GM12865 (cell line): ENCODE measurements at places on chromosomes 5 and 9.

DNA sequence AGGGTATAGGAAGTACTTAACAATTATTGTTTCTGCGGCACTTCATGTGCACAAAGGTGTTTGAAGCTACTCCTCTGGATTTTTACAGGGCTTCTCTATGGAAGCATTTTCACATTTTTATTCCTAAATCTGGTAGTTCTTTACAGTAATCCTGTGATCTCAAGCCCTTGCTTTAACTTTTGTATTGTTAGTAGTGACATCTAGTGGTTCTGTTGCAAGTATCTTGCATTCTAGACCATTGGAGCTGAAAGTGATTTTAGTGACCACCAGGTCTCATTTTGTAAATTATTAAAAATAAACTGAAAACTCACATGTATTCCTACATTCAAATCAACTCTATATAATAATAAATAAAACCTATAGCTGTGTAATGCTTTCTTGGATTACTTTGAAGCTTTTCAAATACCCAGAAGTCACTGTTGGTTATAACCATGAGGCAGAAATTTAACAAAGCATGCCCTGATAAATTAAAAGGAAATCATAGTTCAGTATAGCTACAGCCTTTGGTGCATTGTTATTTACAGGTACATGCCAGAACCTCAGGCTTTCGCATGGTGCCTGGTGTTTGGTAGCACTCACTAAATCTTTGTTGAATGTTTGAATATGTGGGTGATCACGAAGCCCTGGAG is 18.9 kb downstream of the RPS23 start:
- no peak for DNase-seq

DNA sequence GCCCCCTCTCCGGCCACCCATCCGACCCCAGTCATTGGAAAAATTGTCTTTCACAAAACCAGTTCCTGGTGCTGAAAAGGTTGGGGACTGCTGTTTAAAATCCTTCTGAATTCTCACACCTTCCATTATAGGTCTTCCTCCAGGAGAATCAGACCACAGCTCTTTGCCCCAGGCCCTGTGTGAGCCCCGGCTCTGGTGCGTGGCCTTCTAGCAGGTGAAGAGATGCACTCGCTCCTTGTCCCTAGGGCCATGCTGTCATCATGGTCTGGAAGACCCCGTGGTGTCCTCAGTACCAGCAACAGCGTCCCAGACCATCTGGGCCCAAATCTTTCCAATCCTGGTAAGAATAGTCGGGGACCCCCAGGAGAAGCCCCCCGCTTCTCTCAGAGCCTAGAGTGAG is 95.2 kb downstream of the DAP start:
- DNase-seq, result no peak

DNA sequence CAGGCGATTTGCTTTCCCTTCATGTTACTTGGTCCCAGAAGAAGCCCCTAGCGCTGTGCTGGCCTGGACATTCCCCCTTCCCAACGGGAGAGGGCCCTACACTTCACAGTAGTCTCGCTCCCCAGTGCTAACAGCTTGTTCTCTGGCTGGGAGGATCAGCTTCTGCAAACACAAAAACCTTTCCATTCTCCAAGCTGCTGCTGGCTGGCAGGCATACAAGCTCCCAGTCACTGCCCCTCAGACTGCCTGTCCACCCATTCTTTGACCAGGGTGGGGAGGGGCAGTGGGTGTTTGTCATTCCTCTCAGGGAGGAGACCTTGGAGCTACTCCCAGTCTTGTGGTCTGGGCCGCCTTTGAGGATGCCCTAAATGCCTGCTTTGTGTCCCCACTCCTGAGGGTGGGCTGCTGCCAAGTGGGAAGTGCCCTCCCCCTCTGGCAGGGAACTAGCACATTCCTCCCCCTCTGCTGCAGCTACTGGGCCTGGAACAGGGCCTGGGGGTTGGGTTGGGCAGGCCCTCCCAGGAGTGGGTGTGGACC is 20.8 kb downstream of the ENHO start:
- no peak for DNase-seq

DNA sequence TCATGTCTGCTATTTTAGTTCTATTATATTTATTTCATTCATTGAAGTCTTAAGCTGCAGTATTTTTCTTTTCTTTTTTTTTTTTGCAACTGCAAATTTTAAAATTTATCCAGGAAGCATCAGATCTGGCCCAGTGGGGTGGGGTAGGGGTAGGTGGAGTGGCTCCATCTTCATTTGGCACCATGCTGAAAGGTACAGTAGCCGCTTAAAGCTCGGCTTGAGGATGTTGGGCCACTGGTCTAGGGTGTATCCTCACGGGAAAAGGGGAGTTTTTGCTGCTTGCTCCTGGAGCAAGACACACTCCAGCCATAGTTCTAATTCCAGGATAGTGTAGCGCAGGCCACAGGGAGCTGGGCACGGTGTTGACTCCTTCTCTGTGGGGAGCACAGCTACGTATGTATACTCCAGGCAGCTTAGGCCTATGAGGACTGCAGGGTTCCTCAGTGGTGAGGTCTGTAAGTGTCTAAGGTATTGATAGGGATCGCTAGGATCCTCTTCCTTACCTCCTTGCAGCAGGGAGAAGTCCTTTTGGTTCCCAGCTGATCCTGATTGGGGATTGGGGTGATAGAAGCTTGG is 22.7 kb downstream of the RCL1 start:
- DNase-seq, result no peak

GRCh38 chr5:35408146-35408545 is 177.9 kb upstream of the PRLR start:
- no peak for DNase-seq

- no peak for DNase-seq
Measured at GRCh38 chr9:79917421-79917820, 345.7 kb downstream of the TLE4 start.

- DNase-seq, result no peak
Measured at GRCh38 chr5:81853030-81853357, 102.1 kb upstream of the SSBP2 start.

DNA sequence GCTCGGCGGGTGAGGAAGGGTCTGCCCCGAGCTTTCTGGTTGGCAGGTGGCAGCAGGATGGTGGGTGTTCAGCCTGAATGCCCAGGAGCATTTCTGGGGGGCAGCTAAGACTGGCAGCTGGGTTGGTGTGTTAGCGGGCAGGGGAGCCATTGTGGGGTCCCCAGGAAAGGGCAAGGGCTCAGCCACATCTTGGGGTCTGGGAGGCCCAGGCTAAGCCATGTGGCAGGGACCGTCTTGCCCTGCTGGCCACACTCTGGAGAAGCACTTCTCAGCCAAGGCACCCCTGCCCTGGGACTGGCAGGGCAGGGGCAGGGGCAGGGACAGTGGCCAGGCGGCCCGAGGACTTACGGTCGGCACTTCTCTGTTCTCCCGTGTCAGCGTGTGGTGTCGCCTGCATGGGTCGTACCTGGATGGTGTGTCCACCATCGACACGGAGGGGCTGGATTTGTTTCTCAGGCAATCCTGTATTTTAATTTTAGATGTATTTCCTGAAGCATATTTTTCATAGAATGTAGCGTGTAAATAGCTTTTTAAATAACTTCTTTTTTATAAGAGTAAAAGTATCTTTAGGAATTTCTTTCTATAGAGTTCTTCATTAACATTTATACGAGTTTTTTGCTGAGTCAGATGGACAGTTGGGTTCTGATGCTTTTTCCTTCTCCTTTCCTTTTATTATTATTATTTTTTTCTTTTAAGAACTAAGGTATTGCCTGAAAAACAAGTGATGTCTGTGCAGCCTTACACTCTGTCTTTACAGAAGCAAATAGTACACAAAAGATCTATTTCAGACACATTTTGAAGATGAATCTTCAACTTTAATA is 102.0 kb downstream of the PHF2 start:
- DNase-seq, result no peak

DNA sequence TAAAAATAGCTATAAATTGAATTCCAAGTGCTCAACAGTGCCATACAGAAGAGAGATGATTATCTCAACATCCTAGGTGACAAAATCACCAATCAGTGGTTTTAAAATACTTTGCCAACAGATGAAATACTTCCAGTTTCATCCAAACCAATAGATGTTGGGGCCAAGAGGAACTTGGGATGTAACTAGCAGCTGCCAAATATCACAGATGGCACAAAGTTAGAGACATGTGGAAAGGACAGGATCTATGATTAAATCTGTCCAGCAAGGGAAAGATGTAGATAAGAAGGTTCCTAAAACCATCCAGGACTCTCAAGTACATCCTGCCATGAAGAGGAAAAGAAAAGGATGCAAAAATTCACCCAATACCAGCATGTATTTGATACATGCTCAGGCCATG is 23.8 kb downstream of the TRPM3 start:
- DNase-seq, result no peak

DNA sequence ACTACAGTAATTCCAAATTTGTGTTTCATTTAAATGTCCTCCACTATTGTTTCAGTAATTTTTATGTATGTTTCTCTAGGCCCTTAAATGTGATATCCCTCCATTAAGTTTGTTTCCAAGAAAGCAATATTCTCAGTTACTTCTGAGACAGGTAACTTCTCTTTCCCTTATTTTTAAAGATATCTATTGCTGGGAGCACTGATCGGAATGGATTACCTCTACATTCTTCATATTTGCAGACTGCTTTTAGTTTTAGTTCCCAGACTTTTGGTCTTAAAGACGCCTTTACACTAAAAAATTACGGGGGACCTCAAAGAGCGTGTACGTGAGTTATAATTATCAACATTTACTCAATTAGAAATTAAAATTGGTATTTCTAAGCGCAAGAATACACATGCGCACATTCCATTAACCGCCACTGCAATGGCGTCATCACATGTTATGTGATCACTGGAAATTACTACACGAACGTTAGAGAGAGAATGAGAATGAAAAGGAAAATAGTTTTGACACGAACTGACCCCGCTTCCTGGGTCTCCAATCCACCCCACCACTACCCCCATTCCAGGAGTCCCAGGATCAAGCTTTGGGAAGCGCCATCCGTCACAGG is 519 bp upstream of the RAD50 start:
- no peak for DNase-seq

DNA sequence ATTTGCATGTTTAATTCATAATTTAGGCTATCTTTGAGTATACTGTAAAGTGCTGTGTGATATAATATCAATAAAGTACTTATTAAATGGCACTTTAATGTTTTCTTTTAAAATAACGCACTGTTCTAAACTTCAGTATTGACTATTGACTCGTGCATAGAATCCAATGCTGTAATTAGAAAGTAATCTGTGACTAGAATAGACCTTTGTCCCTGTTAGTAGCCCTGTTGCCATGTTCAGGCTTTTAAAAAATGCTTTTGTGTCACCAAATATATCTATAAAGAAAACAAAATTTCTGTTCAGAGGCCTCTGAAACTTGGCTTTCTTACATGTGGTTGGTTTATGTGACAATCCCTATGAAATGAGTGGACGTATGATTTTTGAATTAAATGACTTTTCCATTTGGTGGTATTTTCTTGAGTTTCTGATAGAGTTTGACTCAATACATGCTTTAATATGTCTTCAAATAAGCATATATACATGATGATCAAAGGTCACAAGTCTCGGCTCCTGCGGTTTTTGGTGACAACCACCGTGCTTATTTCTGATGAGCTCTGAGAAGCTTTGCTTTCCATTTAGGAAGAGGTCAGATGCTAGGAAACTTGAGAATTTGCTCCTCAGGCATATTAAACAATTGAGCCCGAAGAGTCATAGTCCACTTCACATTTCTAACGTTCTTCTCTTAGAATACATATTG is 174.7 kb downstream of the NR3C1 start:
- DNase-seq, result no peak

DNA sequence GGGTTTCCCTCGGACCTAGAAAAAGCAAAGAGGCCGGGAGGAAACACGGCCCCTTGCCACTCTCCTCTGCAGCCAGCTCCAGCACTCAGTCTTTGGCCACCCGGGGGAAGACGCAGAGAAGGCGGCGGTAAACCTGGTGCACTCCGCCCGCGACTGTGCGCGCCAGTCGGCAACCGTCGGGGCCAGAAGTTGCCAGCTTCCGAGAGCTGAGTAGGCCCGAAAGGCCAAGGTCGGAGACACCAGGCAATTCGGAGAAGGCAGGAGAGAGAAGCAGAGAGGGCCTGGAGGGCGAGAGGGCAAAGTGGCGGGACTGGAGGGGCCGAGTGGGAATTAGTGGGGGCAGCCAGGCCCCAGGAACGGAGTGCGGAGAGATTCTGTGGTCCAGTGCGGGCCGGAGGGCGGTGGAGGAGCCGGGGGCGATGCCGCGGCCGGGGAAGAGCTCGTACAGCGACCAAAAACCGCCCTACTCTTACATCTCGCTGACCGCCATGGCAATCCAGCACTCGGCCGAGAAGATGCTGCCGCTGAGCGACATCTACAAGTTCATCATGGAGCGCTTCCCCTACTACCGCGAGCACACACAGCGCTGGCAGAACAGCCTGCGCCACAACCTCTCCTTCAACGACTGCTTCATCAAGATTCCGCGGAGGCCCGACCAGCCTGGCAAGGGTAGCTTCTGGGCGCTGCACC is at the start of gene FOXB2:
FOXB2 (plus strand) TSS at position 420 of the 690 bp plus-strand sequence; CDS start at position 420, 0 bp downstream.
- DNase-seq, result no peak

DNA sequence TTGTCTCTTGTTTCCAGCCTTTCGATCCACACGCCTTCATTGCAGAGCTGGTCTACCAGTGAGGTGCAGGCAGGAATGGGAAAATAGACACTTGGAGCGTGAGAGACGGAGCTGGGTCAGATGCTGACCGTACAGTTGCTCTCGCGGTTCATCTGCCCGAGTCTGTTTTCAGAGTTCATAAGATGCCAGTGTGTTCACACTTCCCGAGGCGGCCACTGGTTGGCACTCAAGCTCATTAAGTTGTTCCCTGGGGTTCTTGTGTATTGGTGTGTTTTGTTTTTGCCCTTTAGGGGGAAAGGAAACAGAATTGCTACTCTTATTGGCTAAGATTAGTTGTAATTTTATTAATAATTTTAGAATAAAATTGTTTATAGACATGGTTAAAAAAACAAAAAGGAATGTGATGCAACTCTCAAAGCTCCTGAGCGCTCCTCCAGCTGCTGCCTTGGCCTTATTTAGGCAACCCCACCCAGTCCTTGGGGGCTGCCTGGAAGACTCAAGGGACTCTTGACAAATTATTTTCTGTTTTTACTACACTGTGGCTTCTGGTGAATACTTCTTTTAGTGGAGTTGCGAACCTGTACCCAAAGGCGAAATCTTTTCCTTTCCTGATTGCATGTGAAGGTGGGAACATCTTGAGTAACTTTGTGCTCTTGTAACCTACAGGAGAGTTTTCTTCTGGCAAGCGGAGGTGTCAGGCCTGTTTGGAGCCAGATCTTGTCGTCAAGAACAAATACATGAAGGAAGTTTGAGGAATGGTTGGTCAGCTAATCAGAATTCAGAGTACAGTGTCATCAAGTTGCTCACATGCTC is 146.1 kb downstream of the MAST4 start:
- peak; percentile 8 for DNase-seq

- DNase-seq, result peak; percentile 47
Measured at GRCh38 chr5:126464016-126464415, 40.8 kb downstream of the GRAMD2B start.

- no peak for DNase-seq
Measured at GRCh38 chr5:123285122-123286023, 137.8 kb downstream of the CEP120 start.
